ENCODE measurements at places on chromosomes 3 and 15. TPM values are rescaled to one million over a fixed set of nuclear protein-coding genes. Genes with fewer than 3 reads are reported as not detected.

Gene GOLGA6L4
- total RNA-seq = 3.1 TPM

- no peak for DNase-seq
These were observed 149.9 kb downstream of the OR4M2 start for GRCh38 chr15:22229990-22230819.

DNA sequence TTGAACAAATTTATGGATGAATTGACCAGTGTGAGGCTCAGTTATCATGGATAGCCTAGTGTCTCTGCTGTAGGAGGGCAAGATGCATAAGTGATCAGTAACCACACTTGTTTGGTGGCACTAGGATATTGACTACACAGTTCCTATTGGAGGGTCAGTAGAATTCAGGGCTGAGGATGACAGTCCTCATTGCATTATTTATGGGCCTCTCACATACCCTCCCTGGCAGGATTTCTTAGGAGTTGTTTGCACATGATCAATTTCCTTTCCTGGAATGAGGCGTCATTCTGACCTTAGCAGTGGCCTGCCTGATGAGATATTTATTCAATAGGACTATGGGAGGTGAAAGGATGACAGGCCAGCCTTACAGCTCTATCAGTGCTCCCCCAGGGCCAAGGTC is 125.1 kb upstream of the AGBL1 start:
- DNase-seq = no peak

GRCh38 chr3:60101621-60102020 is 1051.8 kb upstream of the CFAP20DC start:
- no peak for DNase-seq

GRCh38 chr3:94481226-94481898 is 418.5 kb downstream of the NSUN3 start:
- DNase-seq = no peak

DNA sequence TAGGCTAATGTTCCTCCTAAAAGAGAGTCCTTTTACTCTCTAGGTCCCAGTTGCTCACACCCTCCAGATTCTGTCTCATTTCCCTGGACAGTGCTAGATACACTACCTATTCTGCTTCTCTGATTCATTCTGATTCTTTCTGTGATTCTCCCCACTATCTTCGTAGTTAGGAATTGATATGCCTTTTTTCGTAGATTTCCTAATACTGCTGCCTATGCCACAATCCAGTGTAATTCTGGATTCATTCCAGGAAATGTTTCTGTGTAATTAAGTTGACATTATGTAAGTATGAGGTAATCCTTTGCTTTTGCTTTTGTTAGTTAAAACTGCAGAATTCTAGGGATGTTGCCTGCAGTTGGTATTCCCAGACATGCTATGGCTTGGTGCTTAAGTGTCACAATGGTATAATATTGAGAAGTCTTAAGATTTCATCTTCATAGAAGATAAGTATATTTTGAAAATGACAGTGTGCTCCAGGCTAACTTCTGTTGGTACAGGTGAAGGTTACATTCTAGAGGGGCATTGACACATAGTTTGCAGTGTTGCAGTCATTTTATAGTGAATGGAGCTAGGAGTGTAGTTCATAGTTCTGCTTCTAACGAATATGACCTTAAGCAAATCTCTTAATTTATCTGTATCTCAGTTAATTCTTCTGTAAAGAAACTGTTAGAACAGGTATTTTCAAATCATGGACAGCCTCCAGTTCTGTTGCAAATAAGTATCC is 54.3 kb downstream of the RIOX2 start:
- no peak for DNase-seq

GRCh38 chr3:150390087-150390486 is 18.0 kb upstream of the TSC22D2 start:
- DNase-seq = no peak
